Activated naive CD4-positive, alpha-beta T cell treated with anti-CD3 and anti-CD28 coated beads, Interleukin-2, amount 50 U/mL, for 72 hours (primary cell): ENCODE measurements at places on chromosomes 13 and 19. TPM values are rescaled to one million over a fixed set of nuclear protein-coding genes. Genes with fewer than 3 reads are reported as not detected.

NLRP4 gene
- total RNA-seq = not detected

POLR1D gene
- total RNA-seq = 159 TPM

DDA1 gene
- 30.0 TPM for total RNA-seq

ATP4B gene
- total RNA-seq = not detected

MCEMP1 gene
- total RNA-seq = not detected

TMEM238 gene
- total RNA-seq = 4.5 TPM

OR7C1 gene
- not detected for total RNA-seq

CACNG6 gene
- total RNA-seq = not detected

PEG3 gene
- not detected for total RNA-seq

AKAP11 gene
- total RNA-seq = 42.3 TPM

SBNO2 gene
- total RNA-seq = 144 TPM
